ENCODE measurements at places on chromosomes 16 and 17.

DNA sequence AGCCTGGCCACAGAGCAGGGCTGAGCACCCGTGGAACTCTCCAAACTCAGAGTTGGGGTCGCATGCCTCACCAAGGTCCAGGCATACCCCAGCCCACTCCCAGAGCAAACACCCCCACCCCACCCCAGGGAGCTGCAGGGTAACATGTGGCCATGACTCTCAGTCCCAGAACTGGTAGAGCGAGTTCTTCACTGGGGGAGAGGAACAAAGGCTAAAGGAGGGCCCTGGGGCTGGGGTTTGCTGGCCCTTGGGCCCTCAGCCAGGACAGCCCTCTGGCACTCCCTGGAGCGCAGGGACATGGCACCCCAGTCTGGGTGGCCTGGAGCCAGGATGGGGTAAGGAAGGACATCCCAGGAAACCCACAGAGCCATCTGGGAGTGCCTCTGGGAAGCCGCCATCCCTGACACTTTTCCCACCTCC is 4.2 kb downstream of the HID1 start:
- no peak for DNase-seq

- no peak for DNase-seq
Measured at GRCh38 chr17:36829676-36830075, 107.6 kb upstream of the LHX1 start.

- DNase-seq, result no peak
Measured at GRCh38 chr17:4766201-4766600, 5.5 kb upstream of the TM4SF5 start.

- no peak for DNase-seq
Measured at GRCh38 chr17:10071141-10071540, 127.3 kb downstream of the GAS7 start.

DNA sequence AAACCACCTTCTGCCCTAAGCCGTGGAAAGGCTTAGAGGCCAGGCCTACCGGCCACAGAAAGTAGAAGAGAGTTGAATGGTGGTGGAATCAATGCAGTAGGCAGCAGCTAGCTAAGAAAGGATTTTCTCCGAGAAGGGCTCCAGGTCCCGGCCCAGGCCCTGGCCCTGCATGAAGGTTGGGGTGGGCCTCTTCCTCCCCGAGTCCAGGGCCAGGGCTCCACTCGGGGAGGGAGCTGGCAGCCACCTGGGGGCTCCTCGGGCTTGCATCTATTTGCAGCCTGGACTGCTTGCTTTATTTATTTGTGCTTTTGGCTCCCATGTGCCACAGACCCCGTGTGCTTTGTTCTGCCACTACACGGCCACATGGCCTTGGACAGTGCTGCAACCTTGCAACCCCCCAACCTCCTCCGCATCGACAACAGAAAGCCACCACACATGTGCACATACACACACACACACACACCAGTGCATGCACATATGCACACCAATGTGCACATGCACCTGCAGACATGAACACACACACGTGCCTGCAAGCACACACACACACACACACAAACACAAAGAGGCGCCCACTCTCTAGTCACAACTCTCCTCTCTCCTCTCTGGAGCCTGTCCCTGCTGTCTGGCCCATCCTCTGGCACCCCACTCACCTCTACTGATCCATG is 96.4 kb upstream of the TNRC6C start:
- DNase-seq, result no peak

- DNase-seq, result no peak
Measured at GRCh38 chr17:40347319-40348135, 17.0 kb downstream of the GJD3 start.

DNA sequence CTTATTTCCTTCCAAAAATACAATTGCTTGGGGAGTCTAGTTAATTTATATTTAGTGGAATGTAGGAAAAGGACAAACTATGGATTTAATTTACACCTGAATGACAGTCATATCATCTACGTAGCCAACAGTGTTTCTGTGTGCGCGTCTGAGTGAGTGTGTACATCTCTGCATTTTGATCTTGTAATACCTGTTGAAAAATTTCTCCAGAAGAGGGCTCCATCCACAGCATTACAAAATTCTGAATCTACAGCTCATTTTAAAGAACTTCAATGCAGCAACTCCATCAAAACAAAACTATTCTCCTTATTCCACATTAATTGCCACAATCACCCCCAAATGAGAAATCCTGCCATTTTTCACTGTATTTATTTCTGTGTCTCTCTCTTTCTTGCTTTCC is 3.9 kb downstream of the CDH13 start:
- no peak for DNase-seq

GRCh38 chr16:53064081-53064578 is 9.3 kb downstream of the CHD9 start:
- no peak for DNase-seq

GRCh38 chr17:1379208-1379929 is 20.7 kb downstream of the YWHAE start:
- DNase-seq, result no peak

GRCh38 chr17:50691550-50692447 is 15.9 kb downstream of the ANKRD40 start:
- DNase-seq, result no peak

GRCh38 chr17:69405096-69405495 is 9.4 kb upstream of the MAP2K6 start:
- no peak for DNase-seq

- no peak for DNase-seq
Measured at GRCh38 chr17:40474419-40475002, 26.9 kb downstream of the TNS4 start.

DNA sequence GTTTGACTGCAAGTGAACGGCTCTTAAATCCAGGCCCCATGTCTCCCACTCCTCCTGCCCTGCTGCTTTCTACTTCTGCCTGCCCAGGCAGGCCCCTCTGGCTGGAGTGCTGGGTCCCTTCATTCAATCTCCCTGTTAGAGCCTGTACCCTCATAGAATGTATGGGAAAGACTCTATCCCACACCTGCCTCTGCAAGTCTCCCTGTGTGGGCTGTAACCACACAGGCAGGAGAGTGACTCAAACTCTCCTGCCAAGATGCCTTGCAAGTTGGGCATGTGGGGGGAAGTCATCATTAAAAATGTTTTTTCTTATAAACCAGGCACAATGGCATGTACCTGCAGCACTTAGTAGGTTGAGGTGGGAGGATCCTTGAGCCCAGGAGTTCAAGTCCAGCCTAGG is 77.5 kb downstream of the PLXDC1 start:
- DNase-seq, result no peak

- DNase-seq, result no peak
Measured at GRCh38 chr17:78766743-78767294, 15.3 kb downstream of the CYTH1 start.

- DNase-seq, result peak; percentile 41
Measured at GRCh38 chr16:11254913-11255736, 879 bp downstream of the SOCS1 start.

DNA sequence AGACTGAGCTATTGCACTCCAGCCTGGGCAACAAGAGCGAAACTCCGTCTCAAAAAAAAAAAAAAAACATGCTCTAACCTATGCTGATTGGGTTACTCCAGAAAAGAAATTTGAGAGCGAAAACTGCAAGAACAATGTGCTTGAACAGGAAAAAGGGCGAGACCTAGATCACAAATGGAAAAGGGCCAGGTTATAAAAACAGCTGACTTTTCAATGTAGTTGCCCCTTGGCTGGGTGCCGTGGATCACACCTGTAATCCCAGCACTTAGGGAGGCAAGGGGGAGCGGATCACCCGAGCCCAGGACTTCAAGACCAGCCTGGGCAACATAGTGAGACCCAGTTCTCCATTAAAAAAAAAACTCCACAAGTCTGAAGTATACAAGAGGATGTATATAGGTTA is 48.8 kb downstream of the MRM3 start:
- DNase-seq, result no peak

GRCh38 chr17:34885076-34885475 is 76.2 kb downstream of the CCT6B start:
- no peak for DNase-seq

GRCh38 chr17:81193470-81194224 is 27.6 kb upstream of the AATK start:
- DNase-seq, result no peak

GRCh38 chr16:66457888-66458287 is 30.8 kb downstream of the BEAN1 start:
- DNase-seq, result no peak

GRCh38 chr16:89199241-89200123 is 855 bp downstream of the SLC22A31 start:
- no peak for DNase-seq

GRCh38 chr17:64369007-64369893 is 21.4 kb downstream of the PECAM1 start:
- no peak for DNase-seq

- no peak for DNase-seq
Measured at GRCh38 chr17:10126276-10126615, 72.2 kb downstream of the GAS7 start.

DNA sequence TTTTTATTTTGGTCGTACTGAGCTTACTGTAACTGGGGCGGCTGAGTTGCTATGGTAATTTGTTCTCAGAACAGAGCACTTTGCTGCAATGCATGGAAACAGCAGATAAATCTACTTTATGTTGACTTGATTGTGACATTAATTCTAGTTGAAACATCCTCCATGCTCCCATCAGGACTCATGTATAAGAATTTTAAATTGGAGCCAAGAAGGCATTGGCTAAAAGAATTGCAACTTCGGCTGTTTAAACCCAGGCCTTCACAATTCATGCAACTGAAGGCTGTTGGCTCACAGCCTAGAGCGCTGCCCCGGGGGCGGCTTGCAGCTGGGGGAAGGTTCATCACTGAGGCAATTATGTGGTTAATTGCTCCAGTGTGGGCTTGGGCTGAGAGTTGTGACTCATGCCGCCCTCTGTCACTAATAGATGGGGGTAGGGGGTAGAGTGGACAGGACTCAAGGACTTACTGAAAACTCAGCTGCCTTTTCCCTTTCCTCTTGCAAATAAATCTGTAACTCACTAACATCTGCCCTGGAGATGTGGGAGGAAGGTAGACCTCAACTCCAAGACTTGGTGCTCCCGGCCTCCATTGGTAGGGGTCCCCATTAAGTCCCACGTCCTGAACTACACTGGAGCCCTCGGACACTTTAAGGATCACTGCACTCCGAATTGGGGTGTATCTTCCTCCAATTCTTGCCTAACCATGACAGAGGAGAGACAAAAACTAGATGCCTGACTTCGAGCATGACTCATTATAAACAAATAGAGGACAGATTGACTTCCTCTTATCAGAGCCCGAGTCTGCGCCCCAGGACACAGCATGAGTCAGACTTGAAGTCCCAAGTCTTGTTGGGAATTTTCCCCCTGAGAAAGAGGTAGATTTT is 37.5 kb downstream of the ERCC4 start:
- peak; percentile 51 for DNase-seq

GRCh38 chr17:46024590-46024989 is 25.5 kb downstream of the STH start:
- no peak for DNase-seq

DNA sequence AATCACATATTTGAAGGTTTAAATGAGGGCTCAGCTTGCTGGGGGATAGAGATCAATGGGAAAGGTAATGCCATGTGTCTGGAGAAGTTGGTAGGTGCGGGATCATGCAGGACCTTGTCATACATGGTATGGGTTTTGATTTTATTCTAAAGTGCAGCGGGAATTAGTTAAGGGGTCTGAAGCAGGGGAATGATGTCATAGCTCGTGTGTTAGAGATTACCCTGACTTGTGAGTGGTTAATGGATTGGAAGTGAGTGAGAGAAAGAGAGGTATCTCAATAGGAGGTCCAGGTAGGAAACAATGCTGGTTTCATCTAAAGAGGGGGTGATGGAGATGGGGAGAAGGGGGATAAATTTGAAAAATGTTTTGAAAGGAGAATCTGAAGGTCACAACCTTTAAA is 280.0 kb downstream of the SHISA9 start:
- DNase-seq, result no peak

GRCh38 chr16:15942931-15943690 is 6.3 kb upstream of the ABCC1 start:
- no peak for DNase-seq

DNA sequence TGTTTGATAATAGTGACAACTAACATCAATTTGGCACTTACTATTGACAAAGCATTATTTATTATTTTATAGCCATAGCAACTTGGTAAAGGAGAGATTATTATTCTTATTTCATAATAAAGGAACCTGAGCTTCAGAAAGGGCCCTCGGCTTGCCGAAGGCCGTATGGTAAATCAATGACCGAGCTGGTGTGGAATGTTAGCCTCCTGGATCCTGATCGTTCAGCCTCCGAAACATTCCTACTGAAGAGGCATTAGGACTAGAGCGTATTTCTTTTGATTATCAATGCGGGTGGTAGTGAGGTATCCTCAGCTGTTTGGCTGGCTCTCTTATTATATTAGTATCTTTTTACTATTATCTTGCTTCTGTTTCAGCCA is 199.3 kb upstream of the TBX2 start:
- DNase-seq, result no peak

- DNase-seq, result peak; percentile 41
Measured at GRCh38 chr17:4004517-4005295, 40.5 kb upstream of the ATP2A3 start.

DNA sequence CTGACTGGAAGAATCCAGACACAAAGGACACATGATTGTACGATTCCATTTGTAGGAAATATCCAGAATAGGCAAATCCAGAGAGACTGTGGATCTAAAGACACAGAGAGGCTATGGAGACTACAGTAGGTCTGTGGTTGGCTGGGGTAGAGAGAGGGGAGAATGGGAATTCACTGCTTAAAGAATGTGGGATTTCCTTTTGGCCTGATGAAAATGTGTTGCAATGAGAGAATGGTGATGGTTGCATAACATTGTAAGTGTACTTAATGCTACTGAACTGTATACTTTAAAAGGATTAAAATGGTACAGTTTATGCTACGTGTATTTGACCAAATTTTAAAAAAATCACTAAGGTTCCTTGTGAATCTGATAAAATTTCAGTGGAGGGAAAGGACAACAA is 62.1 kb downstream of the GPRC5B start:
- DNase-seq, result no peak

GRCh38 chr16:53626811-53627210 is 76.8 kb downstream of the RPGRIP1L start:
- no peak for DNase-seq

GRCh38 chr16:59601452-59601851 is 867.3 kb upstream of the GOT2 start:
- no peak for DNase-seq

GRCh38 chr17:47223460-47223859 is 14.3 kb downstream of the MYL4 start:
- DNase-seq, result no peak

GRCh38 chr17:40063901-40064531 is 1.3 kb downstream of the THRA start:
- no peak for DNase-seq

- DNase-seq, result peak; percentile 85
Measured at GRCh38 chr17:43720311-43721060, 38.1 kb downstream of the SOST start.

- DNase-seq, result no peak
Measured at GRCh38 chr17:29905086-29905878, 24.7 kb downstream of the SSH2 start.
